T follicular helper cell (primary cell): ENCODE measurements at places on chromosomes 12 and 14.

DNA sequence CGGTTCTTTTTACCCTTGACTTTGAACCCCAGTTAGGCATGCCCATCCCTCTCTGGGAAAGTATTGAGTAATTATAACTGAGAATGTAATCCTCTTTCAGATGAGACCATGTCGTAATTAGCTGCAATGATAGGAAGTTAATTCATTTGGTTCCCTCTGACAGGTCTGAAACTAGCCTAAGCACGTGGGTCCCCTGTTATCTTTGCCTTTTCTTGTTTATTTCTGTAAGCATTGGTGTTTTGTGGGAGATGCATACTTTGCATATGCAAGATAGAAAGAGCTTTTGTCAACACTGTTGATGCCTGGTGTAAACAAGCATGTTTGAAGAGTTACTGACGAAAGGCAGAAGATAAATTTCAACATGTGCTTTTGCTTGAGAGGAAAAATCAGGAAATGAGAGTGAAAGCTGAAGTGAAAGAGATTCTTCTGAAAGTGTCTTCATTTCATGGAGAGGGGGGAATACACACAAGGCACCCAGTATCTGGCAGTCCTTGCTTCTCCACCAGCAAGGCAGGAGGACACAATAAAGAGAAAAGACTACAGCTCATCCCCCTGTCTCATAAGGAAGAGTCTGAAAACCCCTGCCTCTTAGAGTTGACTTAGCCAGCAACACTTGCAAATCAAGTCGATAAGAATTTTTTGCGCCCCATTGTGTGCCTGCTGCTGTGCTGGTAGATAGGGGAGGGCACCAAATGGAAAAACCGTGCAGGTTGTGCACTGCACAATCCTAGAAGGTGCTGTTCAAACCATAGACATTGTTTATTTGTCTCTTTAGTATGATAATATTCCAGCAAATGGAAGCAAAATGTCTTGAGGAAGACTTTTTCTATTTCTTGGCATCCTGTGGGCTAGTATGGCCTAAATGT is 77.8 kb downstream of the SLC24A4 start:
- DNase-seq, result no peak

- no peak for DNase-seq
These were observed 305.9 kb downstream of the NUAK1 start for GRCh38 chr12:105832806-105833205.

GRCh38 chr12:78672033-78672432 is 192.5 kb upstream of the SYT1 start:
- DNase-seq, result no peak

DNA sequence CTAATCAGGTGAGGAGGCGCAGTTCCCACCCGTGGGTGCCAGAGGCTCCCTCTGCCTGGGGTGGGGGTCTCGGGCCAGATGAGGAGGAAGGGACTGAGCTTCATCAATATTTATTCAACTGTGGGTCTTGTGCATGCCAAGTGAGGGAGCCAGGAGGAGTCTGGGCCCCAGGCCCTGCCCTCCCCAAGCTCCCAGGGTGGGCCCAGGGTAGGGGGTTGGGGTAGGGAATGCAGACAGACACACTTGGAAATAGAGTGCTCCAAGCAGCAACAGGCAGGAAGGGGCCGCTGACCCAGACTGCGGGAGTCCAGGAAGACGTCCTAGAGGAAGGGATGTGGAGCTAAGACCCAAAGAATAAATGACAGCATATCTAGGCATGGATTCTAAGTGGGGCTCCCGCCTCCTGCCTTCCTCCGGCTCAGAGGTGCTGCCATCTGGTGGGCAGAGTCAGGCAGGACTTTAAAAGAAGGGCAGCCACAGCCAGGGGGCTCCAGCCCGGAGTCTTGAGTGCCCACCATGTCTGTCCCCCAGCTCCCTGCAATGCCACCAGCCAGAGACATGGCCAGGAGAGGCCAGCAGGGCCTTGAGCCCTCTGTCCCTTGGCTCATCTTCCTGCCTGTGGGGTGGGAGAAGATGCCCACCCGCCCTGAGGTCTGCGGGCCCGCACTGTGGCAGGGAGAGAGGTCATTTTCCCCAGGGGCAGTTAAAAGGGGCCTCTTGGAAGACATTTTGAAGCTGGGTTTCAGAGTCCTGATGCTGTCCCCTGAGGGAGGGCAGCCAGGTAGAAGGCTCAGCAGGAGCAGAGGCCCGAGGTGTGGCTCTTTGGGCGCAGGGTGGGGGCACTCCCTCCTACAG is 70.1 kb downstream of the PHETA1 start:
- DNase-seq, result peak; percentile 28

GRCh38 chr14:64812412-64812811 is 67.3 kb downstream of the SPTB start:
- DNase-seq, result peak; percentile 46

DNA sequence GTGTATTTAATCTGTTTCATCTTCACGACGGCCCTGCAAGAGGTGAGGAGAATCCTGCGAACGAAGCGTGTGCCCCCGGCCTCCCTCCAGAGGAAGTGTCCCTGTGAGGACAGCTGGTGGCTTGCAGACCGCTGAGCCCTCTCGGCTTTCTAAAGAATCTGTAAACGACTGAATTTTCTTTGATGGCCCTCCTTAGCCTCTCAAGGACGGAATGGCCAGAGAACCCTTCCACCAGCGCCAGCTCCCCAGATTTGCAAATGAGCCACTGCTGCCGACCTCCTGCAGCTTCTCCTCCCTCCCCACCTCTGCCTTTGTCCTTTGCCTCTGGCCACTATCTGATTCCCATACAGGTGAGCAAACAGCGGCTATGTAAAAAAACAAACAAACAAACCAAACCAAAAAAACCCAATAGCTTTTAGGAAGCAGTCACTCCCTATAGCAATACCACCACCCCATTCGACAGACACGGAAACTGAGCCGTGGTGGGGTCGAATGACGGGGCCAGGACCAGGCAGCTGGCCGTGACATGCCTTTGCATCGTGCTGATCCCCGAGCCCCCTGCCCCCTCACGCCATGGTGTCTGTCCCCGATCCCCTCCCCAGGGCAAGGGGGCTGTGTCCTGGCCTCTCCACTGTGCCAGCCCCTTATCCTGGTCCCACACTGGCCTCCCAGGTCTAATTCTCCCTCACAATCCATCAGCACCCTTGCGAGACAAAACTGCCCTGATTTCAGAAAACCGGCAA is 23.6 kb downstream of the RFLNA start:
- no peak for DNase-seq
